Stimulated activated CD4-positive, alpha-beta T cell treated with anti-CD3 and anti-CD28 coated beads, Interleukin-1b, Interleukin-23, amount 100 ng/mL, for 1 hour (primary cell): ENCODE measurements at places on chromosomes 1 and 21.

- DNase-seq: no peak
Observed at GRCh38 chr1:61341426-61341825, 259.1 kb downstream of the NFIA start.

DNA sequence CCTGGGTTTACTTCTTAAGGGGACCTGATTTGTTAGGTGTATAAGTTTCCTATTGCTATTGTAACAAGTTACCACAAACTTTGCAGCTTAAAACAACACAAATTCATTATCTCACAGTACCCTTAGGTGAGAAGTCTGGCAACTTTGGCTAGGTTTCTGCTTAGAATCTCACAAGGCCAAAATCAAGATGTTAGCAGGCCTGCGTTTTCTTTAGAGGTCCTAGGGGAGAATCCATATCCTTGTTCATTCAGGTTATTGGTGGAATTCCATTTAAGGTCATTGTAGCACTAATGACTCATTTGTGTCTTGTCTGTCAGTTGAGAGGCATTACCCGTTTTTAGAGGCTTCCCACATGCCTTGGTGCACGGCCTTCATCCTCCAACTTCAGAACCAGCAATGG is 8.2 kb upstream of the SH2D1B start:
- no peak for DNase-seq

DNA sequence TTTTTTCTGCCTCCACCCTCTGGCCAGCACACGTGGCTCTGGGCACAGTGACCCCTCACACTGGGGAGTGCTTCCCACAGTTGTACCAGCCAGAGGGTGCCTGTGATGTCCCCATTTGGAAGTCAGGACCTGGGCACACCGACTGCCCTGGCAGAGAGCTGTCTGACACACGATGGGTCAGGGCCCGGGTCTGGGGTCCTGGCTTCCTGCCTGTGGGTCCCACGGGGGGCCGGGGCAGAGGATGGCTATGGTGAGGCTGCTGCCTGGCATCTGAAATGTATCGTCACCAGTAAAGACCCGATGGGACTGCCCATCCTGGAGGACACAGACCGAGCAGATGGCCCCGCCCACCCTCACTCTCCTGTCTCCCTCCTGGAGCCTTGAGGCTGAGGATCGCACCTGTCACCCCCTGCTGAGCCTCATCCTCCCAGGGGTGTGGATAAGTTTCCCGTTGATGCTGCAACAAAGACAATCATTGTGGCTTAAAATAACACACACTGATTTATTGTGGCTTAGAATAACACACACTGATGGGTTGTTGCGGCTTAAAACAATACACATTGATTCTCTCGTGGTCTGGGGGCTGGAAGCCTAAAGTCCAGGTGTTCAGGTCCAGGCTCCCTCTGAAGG is 88.8 kb upstream of the TTC34 start:
- DNase-seq: no peak

DNA sequence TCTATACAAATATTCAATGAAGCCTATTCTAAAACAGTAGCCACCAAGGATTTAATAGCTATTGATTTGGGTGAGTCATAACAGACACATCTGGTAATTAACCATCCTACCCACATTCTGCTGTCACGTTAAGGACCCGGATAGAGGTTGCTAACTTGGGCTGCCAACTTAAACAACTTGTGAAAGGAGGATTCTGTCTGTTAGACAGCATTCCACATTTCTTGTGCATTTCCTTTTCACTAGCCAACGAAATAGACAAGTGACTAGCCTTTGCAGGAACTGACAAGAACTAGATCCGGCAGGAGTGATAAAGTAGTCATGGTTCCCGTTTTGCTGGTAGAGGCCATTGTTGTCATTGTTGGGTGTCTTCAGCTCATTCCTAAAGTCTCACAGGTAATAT is 9.5 kb downstream of the DSCAM start:
- no peak for DNase-seq

- no peak for DNase-seq
Observed at GRCh38 chr1:79215311-79215710, 208.8 kb upstream of the ADGRL4 start.

GRCh38 chr1:203056516-203056915 is 29.3 kb downstream of the MYOG start:
- no peak for DNase-seq

DNA sequence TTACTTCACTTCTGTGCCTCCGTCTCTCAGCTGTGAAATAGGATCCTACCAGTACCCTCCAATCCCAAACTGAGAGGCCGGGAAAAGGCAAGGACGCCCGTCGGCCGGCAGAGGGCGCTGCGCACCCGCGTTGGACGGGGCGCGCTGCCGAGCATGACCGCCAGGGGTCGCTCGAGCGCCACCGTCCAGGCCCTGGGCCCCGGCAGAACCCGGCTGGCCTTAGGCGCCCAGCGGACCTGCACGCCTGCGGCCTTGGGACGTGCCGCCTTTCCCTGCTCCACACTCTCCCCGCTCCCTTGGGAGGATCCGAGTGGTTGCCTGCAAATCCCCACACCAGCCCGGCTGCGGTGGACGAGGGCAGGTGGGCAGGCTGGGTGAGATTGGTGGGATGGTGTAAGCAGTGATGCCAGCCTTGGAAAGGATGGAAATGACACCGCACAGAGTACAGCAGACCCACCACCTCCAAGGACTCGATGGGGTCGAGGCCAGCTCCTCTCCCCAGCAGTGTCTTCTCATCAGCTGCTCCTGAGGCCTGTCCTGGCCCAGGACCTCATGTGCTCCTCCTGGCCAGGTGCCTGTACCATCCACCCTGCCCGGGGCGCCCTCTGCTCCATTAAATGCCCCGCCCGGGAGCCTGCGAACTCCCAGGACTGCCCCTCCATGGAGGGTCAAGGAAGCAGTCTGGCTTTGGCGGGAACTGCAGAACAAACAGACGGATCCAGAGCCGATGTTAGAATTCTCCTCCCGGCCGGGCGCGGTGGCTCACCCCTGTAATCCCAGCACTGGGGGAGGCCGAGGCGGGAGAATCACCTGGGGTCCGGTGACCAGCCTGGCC is 47.4 kb upstream of the LBR start:
- DNase-seq: peak; percentile 51

GRCh38 chr1:3771108-3772026 is 1.2 kb upstream of the SMIM1 start:
- no peak for DNase-seq

- DNase-seq: no peak
Observed at GRCh38 chr1:156200044-156200443, 6.1 kb downstream of the SLC25A44 start.

GRCh38 chr1:94395748-94396309 is 22.4 kb upstream of the ABCD3 start:
- no peak for DNase-seq

GRCh38 chr21:20883408-20883800 is 114.8 kb upstream of the NCAM2 start:
- no peak for DNase-seq

DNA sequence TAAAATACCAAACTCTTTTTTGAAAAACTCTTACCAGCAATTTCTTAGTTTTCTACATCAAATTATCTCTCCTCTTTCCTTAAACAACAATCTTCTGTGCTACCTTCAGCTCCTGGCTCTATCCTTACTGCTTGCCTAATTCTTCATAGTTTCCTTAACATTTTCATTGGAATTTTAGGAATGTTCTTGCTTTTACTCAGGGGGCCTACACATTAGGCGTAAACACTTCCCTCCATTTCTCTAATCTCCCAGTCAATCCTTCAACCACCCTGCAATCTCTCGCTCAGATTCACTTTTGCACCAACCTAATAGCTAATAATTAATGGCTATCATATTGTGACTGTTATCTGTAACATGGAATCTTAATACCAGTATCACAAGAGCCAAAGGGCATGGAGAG is 50.1 kb downstream of the ADAMTS5 start:
- DNase-seq: no peak

DNA sequence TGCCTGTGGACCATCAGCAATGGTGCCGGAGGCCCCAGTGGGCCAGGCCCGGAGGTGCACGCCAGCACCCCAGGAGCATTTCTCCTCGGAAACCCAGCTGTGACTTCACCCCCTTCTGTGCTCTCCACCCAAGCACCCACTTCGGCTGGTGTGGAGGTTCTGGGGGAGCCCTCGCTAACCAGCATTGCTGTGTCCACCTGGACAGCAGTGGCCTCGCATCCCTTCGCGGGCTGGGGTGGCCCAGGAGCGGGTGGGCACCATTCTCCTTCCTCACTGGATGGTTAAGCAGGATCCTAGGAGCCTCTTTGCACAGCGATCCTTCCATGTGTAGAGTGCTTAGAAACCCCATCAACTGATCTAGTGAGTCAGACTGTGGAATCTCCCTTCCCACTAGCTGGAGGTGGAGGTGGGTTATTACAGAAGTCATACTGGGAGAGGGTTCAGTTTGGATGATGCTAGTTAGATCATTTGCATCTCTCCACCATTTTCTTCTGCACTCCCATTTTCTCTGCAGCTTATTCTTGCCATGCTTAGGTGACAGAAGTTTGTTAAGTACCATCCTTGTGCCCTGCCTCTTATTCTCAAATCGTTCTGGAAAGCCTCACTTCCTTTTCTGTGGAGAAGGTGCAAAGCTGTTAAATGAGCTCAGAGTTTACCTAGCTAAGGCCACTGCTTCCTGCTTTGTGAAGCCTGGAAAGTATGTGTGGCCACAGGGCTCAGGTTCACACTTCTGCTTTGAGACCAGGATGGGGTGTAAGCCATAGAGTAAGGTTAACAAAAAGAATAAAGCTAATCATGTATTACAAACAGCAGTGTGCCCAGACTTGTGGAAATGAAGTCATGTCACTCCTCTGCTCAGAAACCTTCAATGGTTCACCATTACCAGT is 32.3 kb downstream of the TBX19 start:
- DNase-seq: no peak

GRCh38 chr1:18668046-18668445 is 37.4 kb downstream of the PAX7 start:
- DNase-seq: no peak

DNA sequence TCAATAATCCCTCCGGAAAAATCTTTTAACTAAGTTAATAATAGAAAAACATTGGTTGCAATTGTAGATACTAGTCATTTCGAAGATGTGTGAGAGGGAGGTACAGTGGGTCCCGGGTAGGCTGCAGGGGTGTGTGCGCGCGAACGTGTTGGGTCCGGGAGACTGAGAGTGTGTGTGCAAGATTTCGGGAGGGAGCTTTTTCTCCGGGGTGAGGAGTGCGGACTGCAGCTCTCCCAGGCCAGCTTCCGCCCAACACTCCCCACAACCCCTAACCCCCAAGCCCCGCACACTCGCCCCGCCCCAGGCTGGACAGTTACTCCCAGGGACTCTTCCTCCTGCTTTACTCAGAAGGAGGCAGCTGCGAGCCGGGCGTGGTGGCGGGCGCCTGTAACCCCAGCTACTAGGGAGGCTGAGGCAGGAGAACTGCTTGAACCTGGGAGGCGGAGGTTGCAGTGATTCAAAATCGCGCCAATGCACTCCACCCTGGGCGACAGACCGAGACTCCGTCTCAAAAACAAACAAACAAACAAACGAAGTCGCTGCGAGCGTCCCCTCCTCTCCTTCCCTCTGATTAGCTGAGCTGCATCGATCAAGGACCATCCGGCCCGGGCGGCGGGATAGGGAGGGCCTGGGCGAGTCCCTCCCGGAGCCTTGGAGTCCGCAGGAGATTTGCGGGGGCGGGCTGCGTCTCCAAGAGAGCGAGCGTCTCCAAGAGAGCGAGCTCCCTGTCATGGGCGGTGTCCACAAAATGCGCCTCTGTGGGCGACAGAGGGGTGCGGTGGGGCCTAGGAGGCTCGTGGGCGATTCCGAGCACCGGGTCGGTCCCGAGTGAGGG is 28.3 kb upstream of the PPM1J start:
- DNase-seq: no peak

DNA sequence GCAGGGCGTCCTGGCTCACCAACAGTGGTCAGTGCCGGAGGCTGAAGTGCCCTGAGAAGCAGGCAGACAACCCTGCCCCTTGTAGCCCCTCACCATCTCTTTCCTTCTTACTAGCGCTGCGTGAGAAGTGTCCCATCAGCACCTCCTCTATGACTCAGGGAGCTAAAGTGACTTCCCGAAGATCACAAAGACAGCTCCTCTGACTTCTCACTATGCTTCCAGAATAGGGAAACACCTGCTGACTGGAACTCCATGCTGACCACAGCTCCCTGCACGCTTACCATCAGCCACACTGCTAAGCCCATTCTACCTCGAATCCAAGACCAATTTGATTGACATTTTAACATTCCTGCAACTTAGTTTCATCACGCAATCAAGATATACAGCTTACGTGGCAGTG is 92.8 kb downstream of the JAK1 start:
- no peak for DNase-seq

DNA sequence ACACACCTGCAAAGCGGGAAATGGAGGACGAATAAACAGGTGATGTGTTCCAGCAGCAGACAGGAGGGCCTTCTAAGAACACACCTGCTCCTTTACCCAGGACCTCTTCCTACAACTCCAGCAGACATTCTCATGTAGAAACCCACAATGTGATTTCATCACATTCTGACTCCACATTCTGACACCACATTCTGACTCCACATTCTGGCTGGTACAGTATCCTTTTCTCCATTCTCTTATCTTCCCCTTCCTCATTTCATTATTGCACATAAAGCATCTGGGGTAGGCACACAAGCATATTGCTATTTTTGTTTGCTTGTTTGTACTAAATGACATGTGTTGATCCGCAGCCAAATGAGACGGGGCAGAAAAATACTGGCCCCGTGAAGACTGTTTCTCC is 3.6 kb upstream of the ZNF124 start:
- DNase-seq: no peak

DNA sequence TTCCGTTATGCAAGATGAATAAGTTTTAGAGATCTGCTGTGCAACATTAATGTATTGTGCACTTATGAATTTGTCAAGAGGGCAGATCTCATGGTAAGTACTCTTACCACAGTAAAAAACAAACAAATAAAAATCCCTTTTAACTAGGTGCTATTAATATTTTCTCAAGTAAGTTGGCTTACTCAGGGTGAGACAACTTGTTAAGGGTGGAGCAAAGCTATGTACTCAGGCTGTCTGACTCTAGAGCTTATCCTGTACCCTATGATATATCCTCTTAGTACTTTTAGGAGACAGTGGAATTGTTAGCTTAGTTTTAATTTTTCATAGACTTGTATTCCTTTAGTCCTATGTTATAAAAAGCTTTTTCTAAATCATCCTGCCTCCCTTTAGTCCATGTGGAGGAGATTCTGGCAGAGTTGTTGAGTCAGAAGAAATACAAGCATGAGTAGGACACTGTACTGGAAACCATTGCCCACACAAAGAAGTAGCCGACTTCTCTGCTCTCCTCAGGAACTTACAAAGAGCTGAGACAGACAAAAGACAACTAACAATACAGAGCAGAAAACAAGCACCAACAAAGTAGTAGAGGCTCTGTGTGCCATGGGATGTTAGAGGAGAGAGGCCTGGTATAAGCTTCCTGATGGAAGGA is 49.2 kb downstream of the S1PR1 start:
- DNase-seq: no peak

DNA sequence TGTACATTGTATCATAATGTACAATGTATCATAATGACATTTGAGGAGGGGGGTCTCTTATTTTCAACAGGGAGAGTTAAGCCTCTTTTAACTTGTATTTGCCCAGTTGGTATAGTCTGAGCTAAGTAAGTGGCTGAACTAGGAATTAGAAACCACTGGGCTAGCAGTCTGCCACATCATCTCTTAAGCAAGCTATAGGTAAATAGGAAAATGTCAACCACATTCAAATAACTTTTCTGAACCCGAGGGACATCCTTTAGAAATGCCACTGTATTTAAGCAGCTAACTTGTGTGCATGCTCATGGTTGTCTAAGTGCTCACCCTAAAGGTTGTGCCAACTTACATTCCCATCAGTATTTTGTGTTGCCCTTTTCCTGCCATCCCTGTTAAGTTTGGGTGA is 35.5 kb upstream of the ASB17 start:
- no peak for DNase-seq

- no peak for DNase-seq
Observed at GRCh38 chr1:87754139-87754538, 425.5 kb downstream of the LMO4 start.
